ENCODE measurements at places on chromosomes 2 and 18. TPM values are rescaled to one million over a fixed set of nuclear protein-coding genes. Genes with fewer than 3 reads are reported as not detected.

Gene CCDC102B
- 1.1 TPM for total RNA-seq

Gene C2orf72
- total RNA-seq = 0.66 TPM

Gene TM4SF20
- not detected for total RNA-seq

Gene MTA3
- total RNA-seq = 31.7 TPM

Gene PLB1
- 0.63 TPM for total RNA-seq

GRCh38 chr2:133633881-133634409 lies 65.7 kb upstream of the NCKAP5 start:
- H3K4me1 ChIP-seq = no peaks in the 10 kb centered on the region
- no peak for DNase-seq
- H3K27ac ChIP-seq = no peak overlapping the region
- H3K27me3 ChIP-seq = no peaks in the 10 kb centered on the region
- no peak overlapping the region for H3K4me3 ChIP-seq
- H3K36me3 ChIP-seq = no peaks in the 10 kb centered on the region

DNA sequence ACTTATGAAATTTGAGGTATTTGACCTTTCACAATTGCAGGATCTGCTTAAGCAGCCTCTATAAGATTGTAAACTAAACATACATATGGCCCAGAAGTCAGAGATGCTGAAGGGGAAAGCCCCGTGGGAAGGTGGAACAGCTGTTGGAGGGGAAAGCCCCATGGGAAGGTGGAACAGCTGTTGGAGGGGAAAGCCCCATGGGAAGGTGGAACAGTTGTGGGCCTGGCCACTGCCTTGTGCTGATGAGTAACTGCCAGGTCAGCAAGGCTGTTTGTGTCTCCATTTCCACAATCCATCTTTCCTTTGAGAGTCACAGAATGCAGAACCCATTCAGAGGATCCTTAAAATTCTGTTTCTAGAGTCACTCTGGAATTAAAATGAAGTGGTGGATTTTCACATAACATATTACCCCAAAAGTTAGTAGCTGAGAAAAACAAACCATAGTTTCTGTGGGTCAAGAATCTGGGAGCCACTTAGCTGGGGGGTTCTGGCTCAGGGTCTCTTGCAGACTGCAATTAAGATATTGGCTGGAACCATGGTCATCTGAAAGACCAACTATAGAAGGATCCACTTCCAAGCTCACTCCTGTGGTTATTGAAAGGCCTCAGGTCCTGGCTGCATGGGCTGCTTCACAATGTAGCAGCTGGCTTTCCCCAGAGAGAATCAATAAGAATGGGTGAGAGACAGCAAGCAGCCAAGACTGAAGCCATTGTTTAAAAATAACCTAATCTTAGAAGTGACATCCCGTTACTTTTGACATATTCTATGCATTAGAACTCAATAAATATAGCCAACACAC lies 86.6 kb upstream of the CAVIN2 start:
- H3K4me3 ChIP-seq = no peak overlapping the region
- H3K27me3 ChIP-seq = peaks cover 11% of the 10 kb centered on the region
- peak overlapping the region; percentile 45 for H3K27ac ChIP-seq
- H3K4me1 ChIP-seq = peaks cover 3% of the 10 kb centered on the region
- peak; percentile 57 for DNase-seq

DNA sequence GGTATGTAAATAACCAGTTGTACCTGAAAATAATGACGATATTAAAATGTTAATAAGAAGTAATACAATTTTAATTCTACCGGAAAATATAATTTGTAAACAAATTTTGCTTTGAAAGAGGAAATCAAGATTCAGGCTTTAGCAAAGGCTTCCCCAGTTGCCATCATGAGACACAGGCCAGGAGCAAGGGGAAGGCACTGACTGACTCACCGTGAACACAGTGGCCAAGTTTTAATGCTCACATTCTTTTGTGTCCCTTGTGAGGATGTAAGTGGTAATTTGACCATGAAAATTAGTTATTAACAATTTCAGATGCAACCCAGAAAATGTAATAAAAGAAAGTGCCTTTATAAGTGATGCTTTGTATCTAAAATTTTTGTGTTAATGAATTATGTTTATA lies 164.1 kb downstream of the GREB1L start:
- no peak overlapping the region for H3K4me3 ChIP-seq
- DNase-seq = no peak
- H3K27ac ChIP-seq = no peak overlapping the region
- H3K36me3 ChIP-seq = no peaks in the 10 kb centered on the region

DNA sequence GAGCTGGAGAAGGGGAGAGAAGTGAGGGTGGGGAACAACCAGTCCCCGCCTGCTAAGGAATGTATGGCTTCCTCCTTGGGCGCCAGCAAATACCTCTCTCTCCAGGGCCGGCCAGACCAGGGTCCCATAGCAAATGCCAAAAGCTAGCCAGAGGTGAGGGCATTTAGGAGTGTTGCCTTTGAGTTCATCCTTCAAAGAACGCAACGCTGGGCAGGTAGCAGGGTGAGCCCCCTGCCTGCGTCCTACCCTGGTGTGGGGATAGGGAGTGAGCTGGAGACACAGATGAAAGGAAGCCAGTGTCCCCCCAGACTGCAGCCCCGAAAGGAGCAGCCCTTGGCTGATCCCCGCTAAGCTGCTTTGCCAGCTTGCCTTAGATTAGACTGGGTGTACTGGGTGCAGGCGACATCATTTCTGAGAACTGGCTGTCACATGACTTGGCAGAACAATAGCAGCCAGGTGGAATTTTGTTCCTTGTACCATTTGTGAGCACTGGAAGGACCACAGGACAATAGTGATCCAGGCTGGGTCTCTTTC lies 40.4 kb downstream of the KLHL29 start:
- H3K4me1 ChIP-seq = no peaks in the 10 kb centered on the region
- H3K36me3 ChIP-seq = no peaks in the 10 kb centered on the region
- H3K27me3 ChIP-seq = no peaks in the 10 kb centered on the region
- no peak overlapping the region for H3K27ac ChIP-seq

- no peak for DNase-seq
- peaks cover 6% of the 10 kb centered on the region for H3K4me1 ChIP-seq
- no peak overlapping the region for H3K27ac ChIP-seq
- no peak overlapping the region for H3K4me3 ChIP-seq
Measured at GRCh38 chr2:189363559-189363958, 77.7 kb upstream of the WDR75 start.

- peak overlapping the region; percentile 71 for H3K27ac ChIP-seq
- H3K27me3 ChIP-seq = no peaks in the 10 kb centered on the region
- no peak for DNase-seq
- no peak overlapping the region for H3K4me3 ChIP-seq
Measured at GRCh38 chr2:43934567-43934966, 61.2 kb downstream of the LRPPRC start.

DNA sequence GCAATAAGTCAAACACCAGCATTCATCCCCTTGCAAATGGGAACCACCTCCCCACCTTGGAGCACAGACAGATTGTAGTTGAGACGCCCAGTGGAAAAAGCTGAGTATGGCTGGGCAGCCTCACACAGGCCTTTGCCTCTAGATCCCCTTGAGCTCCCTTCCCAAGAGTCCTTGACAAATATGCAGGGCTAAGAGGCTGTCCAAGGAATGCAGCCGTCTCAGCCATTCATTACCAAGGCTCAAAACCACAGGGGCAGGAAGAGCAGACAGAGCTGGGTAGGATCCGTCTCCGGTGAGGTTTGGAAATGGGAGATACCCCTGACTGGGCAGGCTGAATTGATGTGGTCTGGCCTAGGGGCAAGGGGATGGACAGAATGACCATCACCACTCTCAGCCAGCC lies 557.1 kb downstream of the TNS1 start:
- no peak for DNase-seq
- H3K4me3 ChIP-seq = no peak overlapping the region
- H3K36me3 ChIP-seq = no peaks in the 10 kb centered on the region
- H3K27ac ChIP-seq = no peak overlapping the region

GRCh38 chr2:180618570-180618969 lies 361.8 kb upstream of the UBE2E3 start:
- H3K4me1 ChIP-seq = no peaks in the 10 kb centered on the region
- no peak overlapping the region for H3K27ac ChIP-seq
- H3K27me3 ChIP-seq = no peaks in the 10 kb centered on the region
- no peak for DNase-seq
- H3K4me3 ChIP-seq = no peak overlapping the region
- no peaks in the 10 kb centered on the region for H3K36me3 ChIP-seq

DNA sequence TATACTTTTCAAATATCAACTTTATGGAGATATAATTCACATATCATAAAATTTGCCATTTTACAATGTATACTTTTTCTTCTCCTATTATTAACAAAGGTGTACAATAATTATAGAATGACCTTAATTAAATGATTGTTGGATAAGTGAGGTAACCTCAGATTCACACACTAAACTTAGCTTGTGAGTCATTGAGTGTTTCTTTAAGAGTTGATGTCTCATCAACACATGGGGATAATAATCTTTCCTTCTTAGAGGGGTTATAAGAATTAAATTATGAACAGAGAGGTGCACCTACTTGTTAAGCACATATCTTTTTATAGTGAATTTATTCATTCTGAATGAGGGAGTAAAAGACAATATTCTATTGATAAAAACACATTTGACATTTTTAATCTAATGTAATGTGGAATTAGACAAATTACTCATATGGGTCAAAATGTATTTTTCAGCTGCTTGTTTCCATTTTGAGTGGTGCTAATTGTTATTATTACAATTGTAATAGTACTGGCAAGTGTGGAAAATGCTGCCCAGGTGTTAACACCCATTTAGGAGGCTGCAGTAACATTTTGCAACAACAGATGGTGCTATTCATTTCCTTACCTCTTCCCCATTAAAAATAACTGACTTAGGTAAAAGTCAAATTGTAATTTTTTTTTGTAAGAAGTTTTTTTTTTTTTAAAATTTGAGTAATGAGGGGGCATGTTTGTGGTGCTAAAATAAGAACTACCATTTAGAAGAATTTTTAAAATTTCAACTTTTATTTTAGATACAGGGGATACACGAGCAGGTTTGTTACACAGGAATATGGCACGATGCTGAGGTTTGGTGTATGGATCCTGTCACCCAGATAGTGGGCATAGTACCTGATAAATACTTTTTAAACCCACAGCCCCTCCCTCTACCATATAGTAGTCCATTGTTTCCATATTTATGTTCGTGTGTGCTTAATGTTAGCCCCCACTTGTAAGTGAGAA lies 32.1 kb upstream of the DYNAP start:
- H3K36me3 ChIP-seq = no peaks in the 10 kb centered on the region
- H3K4me1 ChIP-seq = no peaks in the 10 kb centered on the region
- peak; percentile 66 for DNase-seq

DNA sequence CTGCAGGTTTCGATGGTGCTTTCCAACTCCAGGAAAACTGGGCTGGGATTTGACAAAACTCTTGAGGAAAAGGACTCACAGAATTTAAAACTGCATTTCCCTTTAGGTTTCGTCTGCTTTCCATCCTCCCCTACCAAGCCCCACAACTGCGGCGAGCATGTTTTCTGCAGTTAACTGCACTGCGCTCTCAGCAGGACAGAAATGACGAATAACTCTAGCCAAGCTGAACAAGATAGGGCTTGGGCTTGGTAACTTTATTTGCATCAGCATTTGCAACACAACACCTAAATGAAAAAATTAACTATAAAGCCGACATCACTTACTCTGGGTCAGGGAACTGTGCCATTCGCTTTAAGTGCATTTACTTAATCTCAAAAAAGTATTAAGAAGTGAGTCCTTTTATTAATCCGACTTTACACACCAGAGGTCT lies 669 bp upstream of the PIKFYVE start:
- peak overlapping the region; percentile 94 for H3K27ac ChIP-seq
- peak; percentile 81 for DNase-seq
- H3K27me3 ChIP-seq = no peaks in the 10 kb centered on the region
- peaks cover 35% of the 10 kb centered on the region for H3K4me1 ChIP-seq
- peaks cover 16% of the 10 kb centered on the region for H3K36me3 ChIP-seq

Measured in activated CD4-positive, alpha-beta T cell treated with anti-CD3 and anti-CD28 coated beads, Interleukin-2, amount 10 ng/mL, durations not matched to agents 24 days and 14 days (primary cell).